ENCODE measurements at places on chromosomes 13 and 19.

GRCh38 chr19:44757057-44757734 is 8.7 kb downstream of the BCL3 start:
- DNase-seq = no peak

GRCh38 chr19:49387936-49388372 is at the start of gene KASH5:
TSS of gene KASH5 (plus strand) at chr19:49388249. CDS start at chr19:49390884, 2,635 bp downstream.
- no peak for DNase-seq

DNA sequence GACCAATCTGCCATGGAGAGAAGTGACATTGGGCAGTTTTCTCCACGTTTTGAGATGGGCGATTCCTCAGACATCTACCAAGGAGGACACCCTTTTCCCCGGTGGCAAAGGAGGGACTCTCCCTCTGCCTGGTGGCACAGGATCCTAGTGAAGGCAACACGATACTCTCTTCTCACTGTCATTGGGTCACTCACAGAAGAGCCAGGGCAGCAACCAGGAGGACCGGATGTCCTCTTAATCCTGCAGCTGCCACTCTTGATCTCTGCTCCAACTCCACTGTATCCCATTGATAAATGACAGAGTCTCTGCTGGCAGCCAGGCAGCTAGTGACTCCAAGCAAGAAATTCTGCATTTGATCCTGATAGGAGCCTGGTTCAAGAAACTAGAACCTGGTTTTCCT is 42.2 kb downstream of the COL4A2 start:
- no peak for DNase-seq

- no peak for DNase-seq
Measured at GRCh38 chr13:64849196-64849595, 2380.9 kb downstream of the PCDH9 start.

- no peak for DNase-seq
Measured at GRCh38 chr13:74036373-74036772, 97.8 kb downstream of the KLF12 start.

GRCh38 chr13:70894258-70894657 is 786.0 kb upstream of the KLHL1 start:
- DNase-seq = no peak

- DNase-seq = no peak
Measured at GRCh38 chr19:55245236-55245904, 13.4 kb downstream of the PPP6R1 start.

DNA sequence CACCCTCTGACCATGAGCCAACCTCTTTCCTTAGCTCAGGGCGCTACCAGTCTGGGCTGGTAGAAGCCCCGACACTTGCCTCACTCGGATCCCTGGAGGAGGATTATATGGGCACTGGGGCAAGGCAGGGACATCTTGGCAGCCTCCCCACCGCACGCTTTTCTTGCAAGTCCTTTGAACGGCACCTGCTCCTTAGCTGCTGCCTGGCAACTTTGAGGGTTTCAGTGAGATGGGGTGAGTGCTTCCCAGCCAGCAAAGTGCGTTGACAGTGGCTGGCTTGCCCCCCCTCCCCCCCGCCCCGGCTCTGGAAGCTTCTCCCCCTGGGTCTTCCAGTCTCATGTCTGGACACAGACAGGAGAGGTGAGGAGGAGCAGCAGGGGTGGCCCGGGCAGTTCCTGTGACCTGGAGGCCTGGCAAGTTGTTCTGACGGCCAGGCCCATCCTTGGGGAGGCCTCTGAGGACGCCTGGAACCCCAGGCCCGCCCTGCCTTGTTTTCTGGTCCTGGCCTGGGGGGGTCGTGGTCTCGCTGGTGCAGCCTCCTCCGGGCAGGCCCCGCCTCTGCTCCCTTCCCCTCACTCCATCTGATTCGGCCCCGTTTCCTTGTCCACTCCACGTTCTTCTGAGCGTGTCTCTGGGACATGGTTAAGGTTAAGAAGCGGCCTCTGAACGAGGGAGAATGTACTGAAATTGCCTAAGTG is 75.2 kb downstream of the ATP11A start:
- no peak for DNase-seq
